Immature natural killer cell (primary cell): ENCODE measurements at places on chromosomes 16 and 17. TPM values are rescaled to one million over a fixed set of nuclear protein-coding genes. Genes with fewer than 3 reads are reported as not detected.

PIK3R6 gene
- 0.57 TPM for polyA plus RNA-seq

RTN4RL1 gene
- 0.37 TPM for polyA plus RNA-seq

RUNDC3A gene
- polyA plus RNA-seq = not detected

RNPS1 gene
- 332 TPM for polyA plus RNA-seq

SLC13A2 gene
- not detected for polyA plus RNA-seq

SLC46A1 gene
- polyA plus RNA-seq = not detected

CDH8 gene
- polyA plus RNA-seq = not detected

TERB1 gene
- not detected for polyA plus RNA-seq

ITGA2B gene
- polyA plus RNA-seq = 9.3 TPM

INPP5K gene
- 113 TPM for polyA plus RNA-seq
